NCI-H2081 treated with DMSO at 0.1 percent for 48 hours (cell line): ENCODE measurements at places on chromosomes 3 and 15.

GRCh38 chr3:107904536-107905066, 186.2 kb downstream of the CD47 start:
- no peak for DNase-seq

DNA sequence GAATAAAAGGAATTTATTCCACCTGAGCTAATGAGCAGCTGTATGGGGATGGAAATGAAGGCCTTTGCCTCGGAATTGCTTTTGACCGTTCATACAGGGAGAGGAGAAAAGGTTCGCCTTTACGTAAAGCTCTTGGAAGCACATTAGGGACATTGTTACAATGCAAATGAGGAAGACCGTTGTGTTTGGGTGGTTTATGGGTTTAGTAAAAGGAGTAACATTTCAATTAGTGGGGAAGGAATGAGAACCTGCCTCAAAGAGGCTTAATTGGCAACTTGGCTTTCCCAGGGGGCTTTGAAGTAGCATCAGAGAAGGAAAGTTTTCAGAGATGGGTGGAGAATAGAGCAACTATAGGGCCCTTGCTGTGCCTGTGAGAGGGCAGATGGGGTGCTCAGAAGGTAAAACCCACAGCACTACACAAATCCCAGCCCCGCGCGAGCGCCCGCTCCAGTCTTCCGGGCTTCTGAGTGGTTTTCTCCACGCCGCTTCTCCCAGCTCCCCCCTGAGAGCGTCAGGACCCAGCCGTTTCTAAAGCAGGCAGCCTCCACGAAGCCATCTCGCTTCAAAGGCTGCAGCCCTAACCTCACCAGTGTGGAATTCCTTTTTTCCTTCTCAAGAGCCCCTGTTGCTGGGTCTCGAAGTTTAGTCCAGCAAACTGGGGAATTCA, 192.0 kb upstream of the HES1 start:
- no peak for DNase-seq

- no peak for DNase-seq
Observed at GRCh38 chr15:64619880-64620839, 155.2 kb downstream of the RBPMS2 start.

DNA sequence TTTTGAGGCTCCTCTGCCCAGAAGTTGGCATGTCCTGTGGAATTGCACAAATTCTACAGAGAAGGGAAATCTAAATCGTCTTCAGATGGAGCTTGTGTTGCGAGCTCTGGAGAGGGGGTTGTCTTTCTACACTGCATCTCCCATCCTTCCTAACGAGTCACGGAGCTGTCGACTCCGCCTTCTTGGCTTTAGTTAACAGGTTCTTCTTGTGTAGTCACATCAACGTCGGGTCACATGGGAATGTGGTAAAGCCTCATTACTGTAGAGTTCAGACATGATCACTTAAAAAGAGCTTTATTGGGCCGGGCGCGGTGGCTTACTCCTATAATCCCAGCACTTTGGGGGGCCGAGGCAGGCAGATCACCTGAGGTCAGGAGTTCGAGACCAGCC, 60.0 kb downstream of the DNASE1L3 start:
- DNase-seq = no peak

GRCh38 chr3:184299488-184300377, 692 bp downstream of the PSMD2 start:
- DNase-seq = no peak

DNA sequence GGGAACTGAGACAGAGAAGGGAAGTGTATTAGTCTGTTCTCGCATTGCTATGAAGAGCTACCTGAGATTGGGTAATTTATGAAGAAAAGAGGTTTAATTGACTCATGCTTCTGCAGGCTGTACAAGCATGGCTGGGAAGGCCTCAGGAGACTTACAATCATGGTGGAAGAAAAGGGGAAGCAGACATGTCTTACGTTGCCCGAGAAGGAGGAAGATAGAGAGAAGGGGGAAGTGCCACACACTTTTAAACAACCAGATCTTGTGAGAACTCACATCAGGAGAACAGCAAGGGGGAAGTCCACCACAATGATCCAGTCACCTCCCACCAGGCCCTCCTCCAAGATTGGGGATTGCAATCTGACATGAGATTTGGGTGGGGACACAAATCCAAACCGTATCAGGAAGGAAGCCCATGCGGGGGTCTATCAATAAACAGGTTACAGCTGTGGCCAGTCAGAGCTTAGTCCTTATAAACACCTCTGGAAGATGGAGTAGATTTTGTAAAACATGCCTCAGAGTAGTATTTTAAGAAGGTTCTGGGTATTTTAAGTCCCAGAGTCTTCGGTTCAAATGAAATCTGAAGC, 153.9 kb downstream of the GHSR start:
- no peak for DNase-seq

DNA sequence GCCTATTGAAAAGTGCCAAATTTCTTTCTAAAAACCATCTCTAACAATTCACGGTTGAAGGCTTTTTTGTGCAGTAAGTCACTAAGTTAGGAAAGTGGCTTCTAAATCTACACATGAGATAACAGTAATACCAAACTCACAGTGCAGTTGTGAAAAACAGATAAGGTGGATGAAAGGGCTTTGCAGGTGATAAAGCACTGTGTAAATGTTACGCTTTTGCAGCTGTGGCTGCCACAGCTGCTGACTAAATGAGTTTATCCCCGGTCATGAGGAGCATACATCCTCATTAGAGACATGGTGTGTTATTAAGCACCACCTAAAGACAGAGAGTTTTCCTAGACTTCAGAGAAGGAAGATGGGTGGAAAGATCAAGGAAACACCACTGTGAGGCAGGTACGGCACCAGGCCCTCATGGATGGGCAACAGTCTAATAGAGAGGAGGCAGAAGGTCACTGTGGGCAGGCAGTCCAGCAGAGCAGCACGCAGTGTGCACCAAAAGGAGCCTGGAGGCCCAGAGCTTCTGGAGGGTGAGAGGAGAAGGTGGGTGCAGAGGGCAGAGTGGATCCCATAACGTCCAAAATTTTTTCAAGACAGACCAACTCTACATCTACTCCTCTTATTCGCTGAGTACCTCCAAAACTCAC, 68.5 kb downstream of the FMN1 start:
- DNase-seq = no peak

DNA sequence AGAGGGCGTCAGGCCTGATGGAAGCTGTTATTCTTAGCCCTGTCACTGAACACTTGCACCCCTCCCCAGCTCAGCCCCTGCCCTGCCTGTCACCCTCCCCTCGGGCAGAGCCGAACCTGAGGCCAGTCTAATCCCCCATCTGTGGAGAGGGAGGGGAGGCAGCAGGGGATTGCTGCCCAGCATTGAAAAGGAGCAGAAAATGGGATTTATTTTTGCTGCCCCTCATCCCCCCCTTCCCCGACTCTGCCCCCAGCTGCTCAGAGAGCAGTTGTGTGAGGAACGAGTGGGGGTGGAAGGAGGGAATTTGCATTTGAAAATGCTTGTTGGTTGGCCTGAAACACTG, 71.6 kb downstream of the EPHB3 start:
- DNase-seq = no peak

GRCh38 chr3:128446821-128447220, 19.9 kb downstream of the DNAJB8 start:
- DNase-seq = no peak
